ENCODE measurements at places on chromosomes 11 and 22. TPM values are rescaled to one million over a fixed set of nuclear protein-coding genes. Genes with fewer than 3 reads are reported as not detected.

DNA sequence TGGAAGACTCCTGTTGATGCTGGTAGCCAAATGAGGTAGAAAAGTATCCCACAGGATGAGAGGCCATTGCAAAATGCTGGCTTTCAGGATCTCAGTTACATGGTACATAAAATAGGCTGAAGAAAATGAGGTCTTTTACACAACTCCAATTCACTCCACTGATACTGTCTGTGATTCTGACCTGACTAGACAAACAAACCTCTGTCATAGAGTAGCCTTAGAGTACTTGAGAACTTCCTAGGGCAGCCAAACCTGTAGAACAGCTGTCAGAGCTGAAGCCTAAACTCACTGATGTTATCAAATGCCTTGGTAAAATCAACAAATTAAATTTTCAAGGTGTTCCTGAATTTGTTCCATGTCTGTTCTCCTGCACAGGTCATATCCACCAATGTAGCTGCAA lies 26.2 kb upstream of the POGLUT3 start:
- no peaks in the 10 kb centered on the region for H3K27me3 ChIP-seq
- H3K36me3 ChIP-seq: no peaks in the 10 kb centered on the region
- no peak overlapping the region for H3K27ac ChIP-seq

GRCh38 chr11:119380827-119381180 lies 686 bp downstream of the USP2 start:
- peaks cover 5% of the 10 kb centered on the region for H3K4me1 ChIP-seq
- no peak overlapping the region for H3K4me3 ChIP-seq
- no peaks in the 10 kb centered on the region for H3K27me3 ChIP-seq

- no peaks in the 10 kb centered on the region for H3K36me3 ChIP-seq
- H3K27ac ChIP-seq: no peak overlapping the region
- peaks cover 6% of the 10 kb centered on the region for H3K4me1 ChIP-seq
- H3K27me3 ChIP-seq: peaks cover 26% of the 10 kb centered on the region
- no peak for DNase-seq
- no peak overlapping the region for H3K4me3 ChIP-seq
Observed at GRCh38 chr11:4577761-4578160, 3.8 kb upstream of the OR52I2 start.

DNA sequence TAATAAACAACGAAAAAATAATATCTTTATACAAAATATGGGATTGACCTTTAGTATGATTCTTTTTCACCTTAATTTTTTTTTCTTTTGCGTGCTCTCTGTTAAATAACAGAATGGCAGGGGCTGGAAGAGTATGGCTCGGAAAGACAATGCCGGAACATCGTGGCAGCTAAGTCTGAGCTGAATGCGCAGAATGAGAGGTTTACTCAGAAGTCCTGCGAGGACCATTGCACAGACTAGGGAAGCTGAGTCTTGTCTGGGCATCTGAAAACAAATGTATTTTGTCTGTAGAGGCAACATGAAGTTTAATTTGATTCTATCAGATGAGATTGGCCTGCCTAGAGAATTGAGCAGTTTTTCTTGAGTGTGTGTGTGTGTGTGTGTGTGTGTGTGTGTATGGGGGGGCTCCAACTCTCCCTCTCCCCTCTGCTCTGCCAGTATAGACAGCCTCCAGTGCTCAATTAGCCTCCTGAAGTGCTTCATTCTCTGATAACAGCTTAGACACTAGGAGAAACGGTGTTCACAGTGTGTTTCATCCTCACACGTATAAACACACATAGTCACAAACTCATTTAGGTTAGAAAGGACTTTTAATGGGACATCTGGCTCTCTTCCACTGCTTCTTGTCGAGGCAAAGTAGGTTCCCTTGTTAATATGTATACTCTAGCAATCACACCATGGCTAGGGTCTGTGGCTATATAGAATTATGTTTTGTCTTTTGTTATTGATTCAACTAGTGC lies 244.3 kb upstream of the SORL1-AS1 start:
- no peak overlapping the region for H3K27ac ChIP-seq
- H3K36me3 ChIP-seq: no peaks in the 10 kb centered on the region
- no peak overlapping the region for H3K4me3 ChIP-seq

CABP4 gene
- total RNA-seq: 8.9 TPM

MS4A6A gene
- total RNA-seq: not detected

DNA sequence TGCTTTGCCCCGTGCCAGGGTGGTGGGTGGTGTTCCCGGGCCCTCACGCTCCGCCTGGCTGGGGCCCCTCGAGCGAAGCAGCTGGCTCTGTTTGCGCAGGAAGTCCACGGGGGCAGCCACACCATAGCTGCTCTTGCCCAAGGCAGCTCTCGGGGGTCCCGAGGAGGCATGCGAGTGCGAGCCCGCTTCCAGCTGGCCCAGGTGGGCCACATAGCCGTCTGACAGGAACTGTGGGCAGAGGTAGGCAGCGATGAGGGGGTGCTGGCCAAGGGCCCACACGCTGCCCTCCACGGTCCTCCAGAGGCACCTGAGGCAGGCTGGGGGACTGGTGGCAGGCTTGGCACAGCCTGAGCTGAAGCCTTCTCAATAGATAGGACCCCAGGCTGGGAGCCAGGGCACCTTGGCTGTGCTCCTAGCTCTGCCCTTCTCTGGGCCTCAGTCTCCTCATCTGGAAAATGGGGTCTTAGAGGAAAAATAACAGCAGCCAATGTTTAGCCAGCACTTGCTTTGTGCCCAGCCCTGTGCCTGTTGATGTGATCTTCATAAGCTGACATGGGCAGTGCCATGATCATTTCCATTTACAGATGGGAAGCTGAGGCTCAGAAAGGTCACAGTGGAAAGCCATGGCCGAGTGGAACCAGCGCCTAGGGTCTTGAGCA lies 9.4 kb downstream of the AIP start:
- peaks cover 24% of the 10 kb centered on the region for H3K4me1 ChIP-seq
- H3K36me3 ChIP-seq: peaks cover 18% of the 10 kb centered on the region
- no peak overlapping the region for H3K27ac ChIP-seq

DNA sequence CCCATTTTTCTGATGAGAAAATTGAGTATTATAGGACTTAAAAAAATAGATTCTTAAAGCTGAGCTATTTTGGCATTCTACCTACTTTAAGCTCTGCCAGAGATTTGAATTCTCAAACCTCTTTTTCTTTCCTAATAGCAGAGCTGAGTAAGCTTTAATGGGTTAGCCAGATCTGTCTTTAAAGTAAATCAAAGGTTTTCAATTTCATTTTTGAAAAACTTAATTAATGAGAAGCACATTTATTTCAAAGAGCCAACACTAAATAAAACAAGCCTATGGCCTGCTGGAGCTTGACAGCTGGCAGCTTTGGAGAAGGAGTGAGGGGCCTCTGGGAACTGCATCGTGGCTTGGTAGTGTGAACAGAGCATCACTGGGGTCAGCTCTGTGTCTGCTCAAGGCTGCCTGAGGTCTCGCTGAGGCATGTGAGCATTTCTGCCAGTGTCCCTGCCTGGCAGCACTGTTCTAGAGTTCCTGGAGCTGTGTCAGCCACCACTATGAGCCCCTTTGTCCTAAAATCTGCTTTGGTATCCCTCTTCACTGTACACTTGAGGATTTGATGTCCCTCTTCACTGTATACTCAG lies 50.4 kb upstream of the PRSS23 start:
- peaks cover 5% of the 10 kb centered on the region for H3K4me1 ChIP-seq
- no peak overlapping the region for H3K27ac ChIP-seq
- no peak overlapping the region for H3K4me3 ChIP-seq

DNA sequence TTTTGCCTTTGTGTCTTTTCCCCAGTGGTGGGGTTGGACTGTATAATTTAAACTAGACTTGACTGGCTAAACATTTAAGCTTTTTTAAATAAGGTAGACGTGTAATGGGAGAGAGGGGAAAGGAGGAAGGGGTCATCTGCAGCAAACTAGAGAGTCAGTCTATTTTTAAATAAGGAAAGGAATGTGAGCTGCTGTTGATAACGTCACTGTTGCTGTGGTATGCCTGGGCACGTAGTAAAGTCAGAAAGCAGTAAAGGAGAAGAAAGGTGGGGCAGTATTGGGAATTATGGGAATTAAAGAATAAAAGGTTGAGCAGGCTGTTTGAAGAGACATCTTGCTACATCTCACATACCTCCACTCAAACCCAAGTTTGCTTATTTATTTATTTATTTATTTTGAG lies 80.4 kb upstream of the FSHB start:
- H3K4me3 ChIP-seq: no peak overlapping the region
- H3K27me3 ChIP-seq: peaks cover 14% of the 10 kb centered on the region
- no peak overlapping the region for H3K27ac ChIP-seq
- DNase-seq: no peak
- H3K4me1 ChIP-seq: no peaks in the 10 kb centered on the region

NFRKB gene
- total RNA-seq: 29.6 TPM

- no peaks in the 10 kb centered on the region for H3K27me3 ChIP-seq
- peaks cover 20% of the 10 kb centered on the region for H3K4me1 ChIP-seq
- H3K36me3 ChIP-seq: peaks cover 3% of the 10 kb centered on the region
- H3K4me3 ChIP-seq: no peak overlapping the region
- no peak overlapping the region for H3K27ac ChIP-seq
Observed at GRCh38 chr11:129951201-129951865, 51.3 kb downstream of the PRDM10 start.

LAYN gene
- total RNA-seq: 15.6 TPM

DNA sequence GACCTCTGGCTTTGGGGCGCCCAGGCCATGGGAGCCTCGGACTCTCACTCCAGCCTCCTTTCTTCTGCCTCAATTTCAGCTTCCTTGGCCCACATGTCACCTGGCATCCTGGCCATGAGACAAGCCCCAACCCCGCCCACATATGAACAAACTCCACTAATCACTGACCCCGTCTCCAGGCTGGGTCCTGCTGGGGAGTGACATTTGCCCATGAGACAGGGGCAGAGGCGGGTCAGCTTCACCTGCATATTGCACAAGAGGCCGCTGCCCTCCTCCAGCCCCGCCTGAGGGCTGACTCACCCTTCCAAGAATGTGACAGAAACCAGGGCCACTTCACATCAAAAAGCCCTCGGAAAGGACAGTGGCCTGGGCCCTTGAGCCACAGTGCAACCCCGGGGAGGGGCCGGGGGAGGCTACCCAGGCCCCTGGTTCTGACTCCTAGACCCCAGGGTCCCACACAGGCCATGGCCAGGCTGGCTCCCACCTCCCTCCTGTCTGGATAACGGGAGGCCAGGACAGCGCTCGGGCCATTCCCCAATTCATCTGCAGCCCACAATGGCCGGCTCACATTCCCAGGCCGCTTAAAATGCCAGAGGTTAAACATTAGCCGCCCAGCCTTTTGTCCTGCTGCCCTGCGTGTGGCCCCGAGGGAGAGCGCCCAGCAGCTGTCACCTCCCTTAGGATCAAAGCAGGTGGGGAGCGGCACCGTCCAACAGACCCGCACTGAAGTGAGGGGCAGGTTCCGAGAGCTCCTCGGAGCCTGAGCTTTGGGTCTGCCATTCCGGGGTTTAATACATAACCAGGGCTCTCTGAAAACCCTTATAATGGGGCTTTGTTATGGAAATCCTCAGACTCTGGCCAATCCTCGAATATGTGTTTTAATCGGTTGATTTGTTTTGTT lies 42.3 kb downstream of the TRMU start:
- no peak overlapping the region for H3K4me3 ChIP-seq
- no peak for DNase-seq
- H3K36me3 ChIP-seq: peaks cover 3% of the 10 kb centered on the region

MN1 gene
- total RNA-seq: 0.14 TPM

DNA sequence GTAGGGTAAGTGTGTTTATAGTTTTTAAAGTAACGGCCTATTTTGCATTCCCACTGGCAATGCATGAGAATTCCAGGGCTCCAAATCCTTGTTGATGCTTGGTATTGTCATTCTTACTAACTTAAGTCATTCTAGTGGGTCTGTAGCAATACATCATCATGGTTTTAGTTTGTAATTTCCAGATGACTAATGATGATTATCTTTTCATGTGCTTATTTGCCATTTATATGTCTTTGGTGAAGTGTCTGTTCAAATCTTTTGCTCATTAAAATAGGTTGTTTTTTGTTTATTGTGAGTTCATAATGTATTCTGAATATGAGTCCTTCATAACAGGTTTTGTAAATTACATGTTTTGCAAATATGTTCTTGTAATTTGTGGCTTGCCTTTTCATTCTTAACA lies 31.2 kb downstream of the MTMR3 start:
- no peak for DNase-seq
- H3K27me3 ChIP-seq: no peaks in the 10 kb centered on the region
- no peaks in the 10 kb centered on the region for H3K36me3 ChIP-seq

GRCh38 chr11:34351687-34352469 lies 5.9 kb downstream of the ABTB2 start:
- no peak for DNase-seq
- peaks cover 12% of the 10 kb centered on the region for H3K4me1 ChIP-seq
- H3K27me3 ChIP-seq: peaks cover 60% of the 10 kb centered on the region
- H3K36me3 ChIP-seq: no peaks in the 10 kb centered on the region
- H3K4me3 ChIP-seq: no peak overlapping the region

GRCh38 chr11:6615882-6616585 lies 3.2 kb downstream of the TPP1 start:
- DNase-seq: no peak
- peaks cover 11% of the 10 kb centered on the region for H3K4me1 ChIP-seq

DNA sequence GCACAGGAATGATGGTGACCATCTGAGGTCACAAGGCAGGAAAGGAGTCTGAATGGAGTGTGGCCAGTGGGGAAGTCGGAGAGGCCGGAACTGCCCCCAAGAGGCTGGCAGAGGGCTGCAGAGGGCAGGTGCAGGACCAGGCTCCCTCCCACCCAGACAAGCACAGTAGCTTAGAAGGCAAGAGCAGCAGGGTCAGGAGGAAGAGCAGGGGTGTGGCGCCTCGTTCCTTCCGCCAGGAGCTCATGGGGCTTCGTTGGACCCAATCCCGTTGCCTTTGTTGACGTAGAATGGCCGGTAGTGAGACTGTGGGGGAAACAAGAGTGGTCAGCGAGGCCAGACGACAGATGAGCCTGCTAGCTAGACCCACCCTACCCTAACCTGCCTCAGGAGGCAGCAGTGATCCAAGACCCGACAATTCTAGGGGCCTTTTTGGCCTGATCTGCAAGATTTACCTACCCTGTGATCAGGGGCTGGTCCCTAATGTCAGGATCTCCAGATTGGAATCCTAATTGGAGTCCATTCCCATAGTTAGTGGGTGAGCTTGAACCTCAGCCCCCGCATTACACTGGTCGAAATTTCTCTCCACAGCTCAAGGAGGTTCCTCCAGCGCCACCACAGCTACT lies 25.6 kb downstream of the TRIM29 start:
- DNase-seq: no peak
- no peaks in the 10 kb centered on the region for H3K36me3 ChIP-seq
- H3K27ac ChIP-seq: no peak overlapping the region

ANGPTL5 gene
- total RNA-seq: not detected

GRCh38 chr11:73376803-73377629 lies 817 bp downstream of the RELT start:
- H3K27ac ChIP-seq: peak overlapping the region; percentile 92

- DNase-seq: no peak
- H3K36me3 ChIP-seq: no peaks in the 10 kb centered on the region
- H3K4me3 ChIP-seq: no peak overlapping the region
- H3K27ac ChIP-seq: no peak overlapping the region
- no peaks in the 10 kb centered on the region for H3K4me1 ChIP-seq
Observed at GRCh38 chr22:35894464-35894878, 134.2 kb downstream of the RBFOX2 start.

GRCh38 chr22:37303821-37304274 lies 21.5 kb downstream of the CYTH4 start:
- peaks cover 94% of the 10 kb centered on the region for H3K4me1 ChIP-seq
- peaks cover 20% of the 10 kb centered on the region for H3K36me3 ChIP-seq
- DNase-seq: peak; percentile 91
- peak overlapping the region; percentile 81 for H3K4me3 ChIP-seq
